ENCODE measurements at places on chromosomes 3 and 15. TPM values are rescaled to one million over a fixed set of nuclear protein-coding genes. Genes with fewer than 3 reads are reported as not detected.
A peak's percentile ranks its signal among the peaks of the same experiment; 100 is the strongest.

GRCh38 chr3:37103103-37103808 lies 71.1 kb downstream of the LRRFIP2 start:
- no peak for DNase-seq

DNA sequence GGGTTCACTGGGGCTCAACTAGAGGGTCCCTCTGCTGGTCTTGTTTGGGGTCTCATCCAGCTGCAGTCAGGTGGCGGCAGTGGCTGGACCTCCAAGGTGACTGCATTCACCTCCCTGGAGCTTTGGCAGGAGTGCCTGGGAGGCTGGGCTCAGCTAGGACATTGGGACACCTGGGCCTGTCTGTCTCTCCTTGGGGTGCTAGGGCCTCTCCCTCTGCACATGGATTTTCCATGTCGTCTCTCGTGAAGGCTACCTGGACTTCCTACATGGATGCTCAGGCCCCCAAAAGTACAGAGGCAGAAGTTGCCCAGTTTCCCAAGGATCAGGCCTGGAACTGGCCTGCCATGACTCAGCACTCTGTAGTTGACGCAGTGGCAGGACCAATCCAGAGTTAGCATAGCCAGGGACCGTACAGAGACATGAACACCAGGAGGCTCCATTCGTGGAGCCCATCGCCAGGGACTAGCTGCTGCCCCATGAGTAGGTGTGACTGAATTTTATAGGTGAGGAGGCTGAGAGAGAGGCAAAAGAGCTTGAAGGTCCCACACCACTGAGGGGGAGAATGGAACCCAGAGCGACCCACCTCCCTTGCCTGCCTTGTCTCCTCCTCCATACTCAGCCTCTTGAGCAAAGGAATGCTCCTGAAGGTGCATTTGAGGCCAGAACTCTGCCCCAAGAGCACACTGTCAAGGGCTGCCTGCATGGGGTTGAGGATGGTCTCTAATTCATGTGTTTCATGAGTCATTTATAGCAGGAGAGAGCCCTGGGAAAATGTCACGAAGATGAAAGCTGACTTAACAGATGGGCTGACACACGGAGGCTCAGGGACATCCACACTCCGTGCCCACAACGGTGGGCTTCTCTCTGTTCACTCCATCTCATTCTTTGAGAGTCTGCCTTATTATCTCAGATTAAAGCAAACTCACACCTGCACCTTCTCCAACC lies 13.0 kb upstream of the ALDH1A3 start:
- DNase-seq = no peak

- no peak for DNase-seq
Observed at GRCh38 chr3:39447637-39448483, 19.6 kb upstream of the MOBP start.

GRCh38 chr3:27114684-27115083 lies 254.5 kb downstream of the NEK10 start:
- DNase-seq = no peak

GRCh38 chr3:129305592-129306091 lies 27.0 kb downstream of the HMCES start:
- DNase-seq = peak; percentile 48

- no peak for DNase-seq
Observed at GRCh38 chr15:40088929-40089755, 19.5 kb downstream of the BMF start.

DNA sequence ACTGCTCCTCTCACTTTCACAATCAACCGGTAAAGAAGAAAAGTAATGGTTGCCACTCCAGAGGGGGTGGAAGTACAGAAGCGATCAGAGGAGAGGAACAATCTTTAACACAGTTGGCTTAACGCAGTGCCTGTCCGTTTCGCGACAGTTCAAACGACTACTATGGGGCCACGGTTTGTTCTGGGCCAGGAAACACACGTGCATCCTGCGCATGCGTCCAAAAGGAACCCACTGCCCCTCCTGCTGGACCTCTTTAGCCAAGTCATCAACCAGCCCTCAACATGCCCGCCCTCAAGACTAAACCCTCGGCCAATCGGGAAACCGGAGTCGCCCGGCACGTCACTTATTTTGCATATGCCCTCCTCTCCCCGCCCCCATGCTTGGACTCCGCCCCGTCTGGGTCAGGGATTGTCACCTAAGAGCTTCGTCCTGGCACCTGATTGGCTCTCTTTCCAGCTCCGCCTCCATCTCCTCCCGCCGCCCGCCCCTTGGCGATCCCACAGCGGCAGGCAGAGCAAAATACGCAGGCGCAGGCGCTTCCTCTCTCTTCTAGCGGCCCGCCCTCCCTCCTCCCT lies 345 bp upstream of the CDV3 start:
- DNase-seq = peak; percentile 100

- DNase-seq = no peak
Observed at GRCh38 chr3:29693863-29694262, 413.0 kb downstream of the RBMS3 start.

DNA sequence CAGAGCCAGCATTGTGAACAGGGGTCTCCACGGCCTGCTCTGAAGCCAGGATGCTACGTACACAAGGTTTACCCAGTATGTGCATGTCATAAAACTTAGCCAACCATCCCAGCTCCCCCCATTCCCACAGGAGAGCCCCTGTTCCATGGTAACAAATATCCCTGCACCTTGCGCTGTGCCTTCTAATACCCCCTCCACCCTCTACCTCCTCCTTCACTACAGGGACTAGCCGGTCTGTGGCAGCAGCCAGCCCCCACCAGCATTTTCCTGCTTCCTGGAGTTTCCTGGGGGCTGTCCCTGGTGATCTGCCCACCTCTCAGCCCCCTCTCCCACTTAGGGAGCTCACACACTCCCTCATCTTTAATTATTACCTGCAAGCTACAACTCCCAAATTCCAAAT lies 20.4 kb downstream of the ACSBG1 start:
- DNase-seq = no peak

DNA sequence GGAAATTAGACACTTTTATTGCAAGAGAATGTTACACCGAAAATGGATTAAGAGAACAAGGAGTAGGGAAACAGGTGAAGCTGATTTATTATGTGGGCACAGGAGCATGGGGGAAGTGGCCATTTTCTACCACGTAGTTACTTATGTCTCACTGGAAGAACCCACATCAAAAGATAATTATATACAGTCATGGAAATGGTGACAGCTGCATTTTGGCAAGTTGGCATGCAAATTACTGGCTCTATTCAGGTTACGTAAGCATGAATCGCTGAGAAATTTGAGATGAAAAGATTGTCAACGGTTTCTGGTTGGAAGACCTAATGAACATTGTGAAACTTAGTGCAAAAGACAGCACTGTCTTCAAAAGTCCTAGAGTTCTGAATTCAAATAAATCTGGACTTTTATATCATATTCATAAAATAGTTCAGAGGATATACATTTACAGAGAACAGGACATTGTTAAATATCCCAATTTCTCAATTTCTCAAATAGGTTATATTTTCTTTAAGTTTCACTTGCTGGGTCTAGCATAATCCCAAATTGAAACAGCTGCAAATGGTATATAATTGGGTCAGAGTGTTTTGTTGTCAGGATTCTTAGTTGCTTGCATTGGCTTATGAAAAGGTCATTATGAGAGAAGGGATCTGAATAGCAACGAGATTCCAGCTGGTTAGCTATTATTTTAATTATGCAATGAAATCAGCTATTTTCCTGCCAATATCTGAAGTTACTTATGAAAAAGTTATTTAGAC lies 567.8 kb downstream of the ZPLD1 start:
- no peak for DNase-seq

- DNase-seq = no peak
Observed at GRCh38 chr15:41620536-41621199, 39.5 kb upstream of the MGA start.

The HYKK gene
- 6.7 TPM for total RNA-seq

The EPHA3 gene
- total RNA-seq = 1.5 TPM

The ARHGEF26 gene
- total RNA-seq = 25.5 TPM

All from right lobe of liver (tissue), 6 donors.